ENCODE measurements at places on chromosomes 2 and 18.
A peak's percentile ranks its signal among the peaks of the same experiment; 100 is the strongest.

GRCh38 chr2:181241797-181242196 lies 215.4 kb upstream of the ITGA4 start:
- H3K27me3 ChIP-seq, result no peaks in the 10 kb centered on the region
- H3K4me3 ChIP-seq, result no peak overlapping the region
- H3K27ac ChIP-seq, result no peak overlapping the region
- peaks cover 3% of the 10 kb centered on the region for H3K4me1 ChIP-seq

DNA sequence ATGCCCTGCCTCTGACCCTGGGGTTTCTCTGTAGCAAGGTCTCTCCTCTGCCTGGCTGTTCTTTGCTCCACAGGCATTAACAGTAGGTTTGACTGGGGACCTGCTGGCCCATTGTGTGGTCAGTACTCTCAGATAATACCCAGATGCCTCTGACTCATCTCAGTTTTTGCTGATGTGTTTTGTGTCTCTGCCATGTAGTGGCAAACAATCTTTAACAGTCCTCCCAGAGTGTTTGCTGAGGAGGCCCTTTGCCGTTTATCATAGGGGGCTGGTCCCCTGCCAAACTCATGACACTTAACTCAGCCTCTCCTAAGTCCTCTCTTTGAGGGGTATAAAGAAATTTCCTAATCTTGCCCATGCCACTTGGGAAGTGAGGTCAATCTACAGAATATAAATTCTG lies 793.7 kb upstream of the FANCL start:
- H3K27ac ChIP-seq, result no peak overlapping the region
- no peaks in the 10 kb centered on the region for H3K4me1 ChIP-seq
- no peaks in the 10 kb centered on the region for H3K36me3 ChIP-seq
- H3K27me3 ChIP-seq, result no peaks in the 10 kb centered on the region
- no peak for DNase-seq
- H3K4me3 ChIP-seq, result no peak overlapping the region

- H3K36me3 ChIP-seq, result no peaks in the 10 kb centered on the region
- H3K4me1 ChIP-seq, result no peaks in the 10 kb centered on the region
- no peak for DNase-seq
- H3K27me3 ChIP-seq, result peaks cover 8% of the 10 kb centered on the region
- H3K27ac ChIP-seq, result no peak overlapping the region
- no peak overlapping the region for H3K4me3 ChIP-seq
These were observed 32.6 kb upstream of the APCDD1 start for GRCh38 chr18:10421859-10422258.

DNA sequence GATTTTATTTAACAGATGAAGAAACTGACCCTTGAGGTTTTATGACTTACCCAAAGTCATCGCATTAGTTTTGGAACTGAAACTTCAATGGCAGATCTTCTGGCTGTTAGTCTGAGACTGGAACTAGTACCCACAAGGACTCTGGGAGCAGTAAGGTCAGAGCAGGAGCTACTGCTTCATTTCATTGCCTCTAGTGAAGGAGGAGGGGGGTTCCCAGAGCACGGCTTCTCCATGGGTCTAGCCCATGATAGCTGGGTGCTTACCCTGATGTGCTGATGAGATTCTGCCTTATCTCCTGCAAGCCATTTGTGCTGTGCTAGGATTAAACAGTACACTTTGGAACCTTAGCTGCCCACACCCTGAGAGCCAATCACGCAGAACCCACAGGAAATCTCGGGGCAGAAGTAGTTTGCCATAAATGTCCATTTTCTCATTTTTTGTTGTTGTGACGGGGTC lies 5.4 kb upstream of the RNASEH1 start:
- no peak for DNase-seq
- no peaks in the 10 kb centered on the region for H3K36me3 ChIP-seq
- no peak overlapping the region for H3K4me3 ChIP-seq
- peaks cover 9% of the 10 kb centered on the region for H3K4me1 ChIP-seq
- no peaks in the 10 kb centered on the region for H3K27me3 ChIP-seq

- H3K4me1 ChIP-seq, result no peaks in the 10 kb centered on the region
- no peak overlapping the region for H3K4me3 ChIP-seq
- no peak overlapping the region for H3K27ac ChIP-seq
- H3K36me3 ChIP-seq, result no peaks in the 10 kb centered on the region
These were observed 64.0 kb downstream of the NGEF start for GRCh38 chr2:232949016-232949415.

DNA sequence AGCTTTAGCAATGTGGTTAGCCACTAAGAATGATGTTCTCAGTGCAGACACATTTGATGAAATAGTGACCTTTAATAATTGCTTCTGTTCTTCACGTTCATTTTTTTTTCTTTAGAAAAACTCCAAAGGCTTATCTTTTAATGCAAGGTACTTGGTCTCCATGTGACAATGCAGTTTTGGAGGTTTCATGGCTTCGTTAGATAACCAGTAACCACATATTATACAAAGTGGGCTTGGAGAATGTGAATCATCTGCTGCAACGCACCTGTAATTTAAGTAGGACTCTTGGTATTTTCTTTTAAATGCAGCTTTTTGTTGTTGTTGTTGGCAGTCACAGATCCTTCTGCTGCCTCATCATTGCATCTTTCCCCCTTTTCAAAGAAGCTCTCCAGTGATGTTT lies 1606.3 kb downstream of the SUCLG1 start:
- H3K4me1 ChIP-seq, result no peaks in the 10 kb centered on the region
- no peak for DNase-seq
- H3K27me3 ChIP-seq, result no peaks in the 10 kb centered on the region
- no peaks in the 10 kb centered on the region for H3K36me3 ChIP-seq
- no peak overlapping the region for H3K27ac ChIP-seq
- no peak overlapping the region for H3K4me3 ChIP-seq

GRCh38 chr18:75125382-75126331 lies 83.3 kb downstream of the PTGR3 start:
- no peaks in the 10 kb centered on the region for H3K36me3 ChIP-seq
- no peak overlapping the region for H3K4me3 ChIP-seq
- no peak overlapping the region for H3K27ac ChIP-seq
- H3K27me3 ChIP-seq, result no peaks in the 10 kb centered on the region

- no peak overlapping the region for H3K4me3 ChIP-seq
- H3K4me1 ChIP-seq, result no peaks in the 10 kb centered on the region
These were observed 348.6 kb downstream of the DLGAP1 start for GRCh38 chr18:4106407-4107033.

GRCh38 chr2:230919681-230920080 lies 5.4 kb downstream of the GPR55 start:
- H3K36me3 ChIP-seq, result no peaks in the 10 kb centered on the region
- no peaks in the 10 kb centered on the region for H3K4me1 ChIP-seq
- H3K4me3 ChIP-seq, result no peak overlapping the region
- no peak overlapping the region for H3K27ac ChIP-seq

GRCh38 chr2:157160111-157160510 lies 97.4 kb upstream of the GALNT5 start:
- no peak overlapping the region for H3K4me3 ChIP-seq
- no peaks in the 10 kb centered on the region for H3K27me3 ChIP-seq
- H3K36me3 ChIP-seq, result no peaks in the 10 kb centered on the region
- DNase-seq, result no peak
- H3K27ac ChIP-seq, result no peak overlapping the region

- H3K4me1 ChIP-seq, result no peaks in the 10 kb centered on the region
- H3K27ac ChIP-seq, result no peak overlapping the region
- DNase-seq, result no peak
- H3K36me3 ChIP-seq, result no peaks in the 10 kb centered on the region
- no peaks in the 10 kb centered on the region for H3K27me3 ChIP-seq
These were observed 1387.2 kb downstream of the SUCLG1 start for GRCh38 chr2:83071914-83072313.

DNA sequence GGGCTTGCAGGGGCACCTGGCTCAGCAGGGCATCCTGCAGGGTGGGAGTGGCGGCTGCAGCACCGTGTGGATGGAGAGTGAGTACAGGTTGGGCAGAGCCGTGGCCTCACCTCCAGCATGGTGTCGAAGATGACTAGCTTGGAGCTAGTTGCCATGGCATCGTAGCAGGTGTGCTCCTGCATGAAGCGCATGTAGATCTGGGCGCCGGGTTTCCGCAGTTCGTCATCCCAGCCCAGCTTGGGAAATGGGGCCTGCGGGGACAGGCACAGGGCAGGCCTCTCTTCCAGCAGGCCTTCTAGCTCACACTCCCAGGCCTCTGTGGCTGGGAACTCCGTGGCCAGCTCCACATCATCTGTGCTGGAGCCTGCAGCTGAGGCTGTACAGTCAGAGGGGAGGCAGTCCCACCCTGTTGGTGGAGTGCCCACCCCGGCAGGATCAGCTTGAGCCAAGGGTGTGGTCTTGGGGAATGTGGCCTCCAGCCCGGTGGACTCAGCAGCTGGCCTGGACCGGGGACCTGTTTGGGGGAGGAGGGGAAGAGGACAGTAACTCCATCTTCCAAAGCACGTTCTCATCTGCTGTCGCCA lies 1.6 kb downstream of the PRKAG3 start:
- no peak overlapping the region for H3K27ac ChIP-seq
- DNase-seq, result no peak

- peaks cover 83% of the 10 kb centered on the region for H3K36me3 ChIP-seq
- no peak for DNase-seq
- H3K27ac ChIP-seq, result peak overlapping the region; percentile 6
- H3K4me1 ChIP-seq, result peaks cover 21% of the 10 kb centered on the region
These were observed 65.5 kb upstream of the ATG16L1 start for GRCh38 chr2:233185963-233186362.

GRCh38 chr18:32469190-32469651 lies 1.5 kb downstream of the GAREM1 start:
- H3K36me3 ChIP-seq, result no peaks in the 10 kb centered on the region
- peaks cover 22% of the 10 kb centered on the region for H3K4me1 ChIP-seq
- no peak overlapping the region for H3K27ac ChIP-seq
- peaks cover 63% of the 10 kb centered on the region for H3K27me3 ChIP-seq
- DNase-seq, result peak; percentile 44

- no peaks in the 10 kb centered on the region for H3K27me3 ChIP-seq
- no peak for DNase-seq
- no peaks in the 10 kb centered on the region for H3K36me3 ChIP-seq
- no peak overlapping the region for H3K27ac ChIP-seq
These were observed 41.1 kb downstream of the NETO1 start for GRCh38 chr18:72826736-72827135.

Measured in left lung (tissue), 14 donors.